Spleen (tissue), 13 donors: ENCODE measurements at places on chromosomes 13 and 19. TPM values are rescaled to one million over a fixed set of nuclear protein-coding genes. Genes with fewer than 3 reads are reported as not detected.

- H3K4me3 ChIP-seq, result no peak overlapping the region
- H3K36me3 ChIP-seq, result no peaks in the 10 kb centered on the region
- H3K27me3 ChIP-seq, result peaks cover 53% of the 10 kb centered on the region
Measured at GRCh38 chr19:18785179-18786124, 5.7 kb downstream of the COMP start.

DNA sequence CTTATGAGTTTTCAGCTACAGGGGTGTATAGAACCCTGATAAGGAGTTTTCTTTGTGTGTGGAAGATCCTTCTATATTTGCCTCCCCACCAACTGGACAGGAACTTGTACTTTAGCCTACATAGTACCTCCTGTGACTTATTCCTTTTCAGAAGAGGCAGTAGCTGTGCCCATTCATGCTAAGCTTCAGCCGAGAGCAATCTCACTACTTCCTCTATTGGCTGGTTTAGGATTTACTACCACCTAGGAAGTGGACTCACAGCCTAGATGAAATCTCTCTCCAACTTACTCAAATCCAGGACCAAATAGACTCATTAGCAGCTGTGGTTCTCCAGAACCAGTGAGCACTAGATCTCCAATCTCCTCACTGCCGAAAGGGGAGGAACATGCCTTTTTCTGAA, 2.3 kb upstream of the REX1BD start:
- no peak overlapping the region for H3K4me3 ChIP-seq
- H3K36me3 ChIP-seq, result peaks cover 11% of the 10 kb centered on the region
- peaks cover 37% of the 10 kb centered on the region for H3K4me1 ChIP-seq
- no peaks in the 10 kb centered on the region for H3K27me3 ChIP-seq
- DNase-seq, result no peak

DNA sequence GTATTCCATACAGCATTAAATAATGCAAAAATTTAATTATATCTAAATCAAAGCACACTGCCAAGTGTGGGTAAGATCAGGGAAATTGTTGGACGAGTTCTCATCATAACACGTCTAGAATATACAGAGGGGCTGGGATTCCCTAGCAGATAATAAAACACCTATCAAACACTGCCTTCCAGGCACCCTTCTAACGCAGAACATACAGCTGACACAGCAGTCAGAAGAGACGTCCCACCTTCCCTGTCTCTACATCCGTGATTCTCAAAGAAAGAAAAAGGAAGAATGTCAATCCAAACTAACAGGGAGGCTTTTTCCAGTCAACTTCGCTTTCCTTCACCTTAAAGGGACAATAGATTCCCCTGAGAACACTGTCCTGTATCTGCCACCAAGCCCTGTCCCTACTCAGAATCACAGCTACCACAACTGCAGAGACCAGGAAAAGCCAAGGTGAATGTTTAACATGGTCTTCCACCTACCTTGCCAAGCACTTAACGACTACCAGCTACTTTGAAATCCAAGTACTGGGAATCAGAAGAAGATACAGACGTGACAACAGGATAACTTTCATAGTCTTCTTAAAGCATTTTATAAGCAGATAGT, 38.5 kb downstream of the TBC1D4 start:
- H3K4me1 ChIP-seq, result no peaks in the 10 kb centered on the region
- DNase-seq, result no peak
- H3K27me3 ChIP-seq, result no peaks in the 10 kb centered on the region
- no peak overlapping the region for H3K4me3 ChIP-seq

DNA sequence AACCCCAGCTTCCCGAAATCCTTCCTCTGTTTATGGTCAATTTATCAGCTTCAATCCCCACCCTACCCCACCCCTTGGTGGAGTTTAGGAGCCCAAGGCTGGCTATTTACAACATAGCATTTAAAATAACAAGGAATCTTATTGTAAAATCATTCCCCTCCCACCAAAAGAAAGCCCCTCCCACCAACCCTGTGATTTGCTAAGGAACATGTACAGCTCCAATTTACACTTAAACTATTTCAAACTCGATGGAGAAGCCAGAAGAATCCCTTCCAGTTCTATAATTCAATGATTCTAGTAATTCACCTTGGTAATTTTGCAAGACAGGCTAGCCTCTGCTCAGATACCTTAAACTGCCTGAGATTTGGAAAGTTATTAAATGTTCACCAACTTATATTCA, 3.0 kb downstream of the LATS2 start:
- H3K4me3 ChIP-seq, result no peak overlapping the region
- no peaks in the 10 kb centered on the region for H3K36me3 ChIP-seq
- DNase-seq, result no peak

DNA sequence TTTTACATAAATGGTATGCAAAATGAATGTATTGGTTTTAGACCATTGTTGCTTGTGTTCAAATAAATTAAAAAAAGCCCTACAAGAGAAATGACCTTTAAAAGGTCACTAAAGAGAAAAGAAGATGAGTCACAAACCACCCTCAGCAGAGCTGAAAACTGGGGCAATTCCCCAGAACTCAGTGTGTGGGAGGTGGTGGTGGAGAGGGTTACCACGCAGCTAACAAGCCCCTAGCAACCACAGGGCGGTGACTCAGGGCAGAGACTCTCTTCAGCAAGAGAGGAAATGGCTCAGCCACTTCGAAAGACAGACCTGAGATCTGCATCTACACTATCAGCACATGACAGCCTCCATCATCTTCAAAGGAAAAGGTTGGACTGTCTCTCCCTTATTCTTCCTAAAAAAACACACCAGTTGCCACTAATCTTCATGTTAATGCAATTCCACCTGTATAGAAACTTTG, 29.4 kb upstream of the NDFIP2 start:
- no peaks in the 10 kb centered on the region for H3K4me1 ChIP-seq
- no peak overlapping the region for H3K4me3 ChIP-seq
- no peak overlapping the region for H3K27ac ChIP-seq
- no peaks in the 10 kb centered on the region for H3K36me3 ChIP-seq

DNA sequence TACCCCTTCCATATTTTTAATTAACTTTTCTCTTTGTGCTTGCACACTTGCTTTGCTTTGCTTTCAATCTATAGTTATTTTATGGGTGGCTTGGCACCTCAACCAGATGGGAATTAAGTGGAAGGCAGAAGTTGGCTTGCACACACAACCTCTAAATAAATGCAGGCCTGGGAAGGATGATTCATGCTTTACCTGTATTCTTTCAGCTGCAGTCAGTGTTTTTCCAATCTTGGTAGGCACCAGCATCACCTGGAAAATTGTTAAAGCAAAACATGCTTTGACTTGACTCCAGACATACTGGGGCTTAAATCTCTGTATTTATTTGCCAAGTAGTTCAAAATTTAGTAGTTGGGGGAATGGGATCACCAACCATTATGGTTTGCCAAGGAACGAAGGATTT, 543.0 kb downstream of the GPC6 start:
- no peaks in the 10 kb centered on the region for H3K27me3 ChIP-seq
- DNase-seq, result no peak
- no peaks in the 10 kb centered on the region for H3K36me3 ChIP-seq
- no peak overlapping the region for H3K27ac ChIP-seq
- no peaks in the 10 kb centered on the region for H3K4me1 ChIP-seq

- H3K4me1 ChIP-seq, result no peaks in the 10 kb centered on the region
- no peak overlapping the region for H3K4me3 ChIP-seq
- DNase-seq, result no peak
- no peaks in the 10 kb centered on the region for H3K27me3 ChIP-seq
- no peaks in the 10 kb centered on the region for H3K36me3 ChIP-seq
- no peak overlapping the region for H3K27ac ChIP-seq
Measured at GRCh38 chr13:67184247-67184646, 45.9 kb downstream of the PCDH9 start.

GRCh38 chr13:111304041-111304544, 16.3 kb upstream of the TEX29 start:
- no peaks in the 10 kb centered on the region for H3K27me3 ChIP-seq
- no peak overlapping the region for H3K27ac ChIP-seq
- H3K4me3 ChIP-seq, result no peak overlapping the region
- peaks cover 100% of the 10 kb centered on the region for H3K36me3 ChIP-seq
- no peak for DNase-seq

DNA sequence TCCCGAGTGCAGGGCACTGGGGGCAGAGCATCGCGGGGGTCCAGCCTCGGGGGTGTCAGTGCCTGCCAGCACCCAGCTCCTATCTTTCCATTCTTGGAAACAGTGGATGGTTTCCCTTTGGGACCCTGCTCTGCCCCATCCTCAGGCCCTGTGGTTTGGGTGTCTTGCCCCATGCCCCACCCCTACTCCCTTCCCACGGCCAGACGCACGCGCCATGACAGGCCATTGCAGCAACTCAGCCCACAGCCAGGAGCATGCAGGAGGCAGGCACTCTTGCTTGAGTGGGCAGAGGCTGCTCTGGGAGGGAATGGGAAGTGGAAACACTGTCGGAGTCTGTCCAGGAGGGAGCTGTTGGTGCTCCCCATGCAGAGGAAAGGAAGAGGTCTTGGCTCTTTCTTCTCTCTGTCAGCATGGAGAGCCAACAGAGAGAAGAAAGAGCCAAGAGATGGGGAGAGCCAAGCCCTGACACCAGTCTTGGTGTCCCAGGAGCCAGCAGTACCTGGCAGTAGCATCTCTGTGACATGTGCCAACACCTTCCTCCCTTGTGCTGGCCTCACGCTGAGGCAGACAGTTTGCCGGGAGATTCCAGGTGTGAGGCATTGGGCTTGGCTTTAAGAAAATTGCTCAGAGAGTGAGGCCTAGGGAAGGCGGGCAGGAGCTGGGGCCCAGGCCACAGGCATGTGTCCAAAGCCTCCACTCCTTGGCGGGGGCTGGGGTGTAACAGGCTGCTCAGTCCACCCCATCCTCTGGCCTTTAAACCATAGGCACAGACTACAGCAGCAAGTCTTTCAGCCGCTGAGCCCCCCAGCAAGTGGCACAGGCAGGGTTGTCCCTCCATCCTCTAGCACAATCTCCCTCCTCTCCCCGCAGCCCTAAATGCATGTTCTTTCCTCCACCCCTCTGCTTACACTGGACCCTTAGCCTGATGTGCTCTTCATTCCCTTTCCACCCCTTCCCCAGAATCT, 86.7 kb upstream of the UQCRFS1 start:
- DNase-seq, result peak; percentile 51
- no peak overlapping the region for H3K27ac ChIP-seq
- no peaks in the 10 kb centered on the region for H3K27me3 ChIP-seq
- H3K36me3 ChIP-seq, result no peaks in the 10 kb centered on the region
- no peak overlapping the region for H3K4me3 ChIP-seq

DNA sequence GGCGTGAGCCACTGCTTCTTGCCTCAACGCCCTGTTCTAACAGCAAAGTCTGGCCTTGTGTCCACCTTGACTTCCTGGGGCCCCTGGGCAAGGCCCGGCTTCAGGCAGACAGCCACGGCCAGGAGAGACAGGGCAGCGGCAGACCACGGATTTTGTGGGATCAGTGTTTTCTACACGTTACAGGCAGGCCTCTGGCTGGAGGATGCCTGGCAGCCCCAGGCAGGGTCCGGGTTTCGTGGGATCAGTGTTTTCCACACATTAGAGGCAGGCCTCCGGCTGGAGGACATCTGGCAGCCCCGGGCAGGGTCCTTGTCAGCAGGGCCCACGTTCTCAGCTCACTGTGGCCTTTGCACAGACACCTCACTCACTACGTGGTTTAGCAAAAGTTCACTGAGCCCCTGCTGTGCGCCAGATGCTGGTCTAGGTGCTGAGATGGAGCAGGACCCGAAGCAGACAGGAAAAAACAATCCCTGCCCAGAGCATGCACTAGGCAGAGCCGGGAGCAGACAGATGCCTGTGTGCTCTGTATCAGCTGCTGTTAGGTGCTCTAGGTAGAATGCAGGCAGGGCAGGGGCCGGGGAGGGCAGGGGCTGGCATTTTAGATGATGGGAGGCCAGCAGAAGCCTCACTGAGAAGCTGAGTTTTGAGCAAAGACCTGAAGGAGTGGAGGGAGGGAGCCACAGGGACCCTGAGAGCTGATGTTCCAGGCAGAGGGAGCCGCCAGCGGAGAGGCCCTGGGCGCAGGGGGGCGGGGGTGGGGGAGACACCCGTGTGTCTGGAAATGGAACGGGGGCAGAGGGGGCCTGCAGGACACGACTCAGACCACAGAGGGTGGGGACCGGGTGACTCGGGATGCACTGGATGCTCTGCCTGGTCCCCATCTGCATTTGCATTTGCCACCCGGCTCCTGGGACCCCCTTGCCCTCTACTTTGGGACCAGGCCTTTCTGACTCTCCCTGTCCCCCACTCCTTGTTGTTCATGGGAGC, 25.0 kb upstream of the NCCRP1 start:
- H3K4me1 ChIP-seq, result peaks cover 2% of the 10 kb centered on the region
- no peaks in the 10 kb centered on the region for H3K27me3 ChIP-seq
- peaks cover 53% of the 10 kb centered on the region for H3K36me3 ChIP-seq
- no peak overlapping the region for H3K4me3 ChIP-seq
- H3K27ac ChIP-seq, result no peak overlapping the region
- DNase-seq, result peak; percentile 71

GRCh38 chr13:112592647-112593046, 4.7 kb upstream of the TUBGCP3 start:
- no peaks in the 10 kb centered on the region for H3K27me3 ChIP-seq
- no peak overlapping the region for H3K4me3 ChIP-seq
- H3K4me1 ChIP-seq, result peaks cover 14% of the 10 kb centered on the region
- no peaks in the 10 kb centered on the region for H3K36me3 ChIP-seq

DNA sequence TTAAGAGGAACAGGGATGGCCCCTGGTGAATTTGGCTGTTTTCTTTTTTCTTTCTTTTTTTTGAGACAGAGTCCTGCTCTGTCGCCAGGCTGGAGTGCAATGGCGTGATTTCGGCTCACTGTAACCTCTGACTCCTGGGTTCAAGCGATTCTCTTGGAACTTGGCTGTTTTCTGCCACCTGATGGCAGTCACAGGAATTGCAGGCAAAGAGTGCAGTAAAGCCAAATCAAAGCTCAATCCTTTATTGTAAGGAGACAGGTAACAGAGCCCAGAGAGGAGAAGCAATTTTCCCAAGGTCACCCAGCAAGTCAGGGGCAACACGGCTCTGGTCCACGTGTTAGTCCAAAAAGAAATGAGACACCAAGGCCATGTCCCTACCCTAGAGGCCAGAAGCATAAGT, 6.2 kb downstream of the TINCR start:
- H3K27ac ChIP-seq, result no peak overlapping the region
- DNase-seq, result no peak
- no peak overlapping the region for H3K4me3 ChIP-seq
- no peaks in the 10 kb centered on the region for H3K36me3 ChIP-seq

PSG3 gene
- not detected for total RNA-seq

TINCR gene
- total RNA-seq, result 0.73 TPM

CAMSAP3 gene
- total RNA-seq, result 1.3 TPM

WDFY2 gene
- 25.2 TPM for total RNA-seq

PRTN3 gene
- 9.6 TPM for total RNA-seq

CDC42EP5 gene
- total RNA-seq, result 13.4 TPM

CYP4F2 gene
- total RNA-seq, result not detected

ZNF69 gene
- total RNA-seq, result 3.1 TPM
